ENCODE measurements at places on chromosomes 11 and 22. TPM values are rescaled to one million over a fixed set of nuclear protein-coding genes. Genes with fewer than 3 reads are reported as not detected.

MN1 gene
- 22.3 TPM for total RNA-seq

DSCAML1 gene
- not detected for total RNA-seq

UBQLNL gene
- not detected for total RNA-seq

RFPL3 gene
- total RNA-seq = not detected
